ENCODE measurements at places on chromosomes 13 and 19.

DNA sequence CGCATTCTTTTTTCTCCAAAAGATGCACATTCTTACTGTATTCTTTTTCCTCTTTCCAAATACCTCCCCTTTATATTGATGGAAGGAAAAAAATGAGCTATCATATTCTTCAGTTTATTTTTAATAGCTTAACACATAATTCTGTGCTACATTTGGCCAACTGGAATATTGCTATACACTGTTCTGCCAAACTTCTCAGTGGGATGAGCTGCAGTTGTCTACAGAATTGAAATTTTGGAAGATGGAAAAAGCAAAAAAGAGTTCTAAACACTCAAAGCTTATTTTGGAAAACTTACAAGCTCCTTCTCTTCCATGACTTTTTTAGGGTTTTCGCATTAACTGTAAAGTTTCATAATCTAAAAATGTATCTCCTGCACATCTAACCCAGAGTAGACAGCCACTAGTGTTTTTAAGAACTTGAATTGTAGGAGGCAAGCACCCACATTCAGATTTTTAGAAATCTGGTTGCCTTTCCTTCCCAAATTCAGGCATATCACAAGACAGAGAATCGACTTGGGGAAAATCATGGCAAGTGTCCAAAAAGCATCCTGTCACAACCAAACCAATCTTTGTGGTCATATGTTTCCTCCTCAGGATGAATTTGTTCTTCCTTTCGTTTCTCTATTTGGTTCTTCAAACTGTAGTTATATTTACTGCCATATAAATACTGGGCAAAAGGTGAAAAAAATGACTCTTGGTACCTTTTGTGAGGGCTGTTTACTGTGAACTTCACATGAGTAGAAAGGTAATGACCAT lies 111.4 kb upstream of the FRY start:
- no peak for DNase-seq

DNA sequence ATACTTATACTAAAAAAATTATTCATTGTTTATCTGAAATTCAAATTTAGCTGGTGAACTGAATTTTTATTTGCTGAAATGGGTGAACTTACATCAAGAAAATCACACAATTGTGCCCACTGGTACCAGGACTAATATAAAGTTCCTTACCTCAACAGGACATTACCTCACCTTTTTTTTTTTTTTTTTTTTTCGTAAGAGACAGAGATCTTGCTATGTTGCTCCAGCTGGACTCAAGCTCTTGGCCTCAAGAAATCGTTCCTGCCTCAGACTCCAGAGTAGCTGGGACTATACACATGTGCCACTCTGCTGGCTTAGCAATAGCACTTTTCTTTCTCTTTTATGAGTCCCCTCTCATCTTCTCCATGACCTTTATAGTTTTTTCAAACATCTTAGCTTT lies 22.5 kb upstream of the NDFIP2 start:
- no peak for DNase-seq

GRCh38 chr13:73107970-73108369 lies 49.2 kb downstream of the KLF5 start:
- DNase-seq: no peak

- no peak for DNase-seq
These were observed 44.3 kb upstream of the N4BP2L1 start for GRCh38 chr13:32472194-32472621.

DNA sequence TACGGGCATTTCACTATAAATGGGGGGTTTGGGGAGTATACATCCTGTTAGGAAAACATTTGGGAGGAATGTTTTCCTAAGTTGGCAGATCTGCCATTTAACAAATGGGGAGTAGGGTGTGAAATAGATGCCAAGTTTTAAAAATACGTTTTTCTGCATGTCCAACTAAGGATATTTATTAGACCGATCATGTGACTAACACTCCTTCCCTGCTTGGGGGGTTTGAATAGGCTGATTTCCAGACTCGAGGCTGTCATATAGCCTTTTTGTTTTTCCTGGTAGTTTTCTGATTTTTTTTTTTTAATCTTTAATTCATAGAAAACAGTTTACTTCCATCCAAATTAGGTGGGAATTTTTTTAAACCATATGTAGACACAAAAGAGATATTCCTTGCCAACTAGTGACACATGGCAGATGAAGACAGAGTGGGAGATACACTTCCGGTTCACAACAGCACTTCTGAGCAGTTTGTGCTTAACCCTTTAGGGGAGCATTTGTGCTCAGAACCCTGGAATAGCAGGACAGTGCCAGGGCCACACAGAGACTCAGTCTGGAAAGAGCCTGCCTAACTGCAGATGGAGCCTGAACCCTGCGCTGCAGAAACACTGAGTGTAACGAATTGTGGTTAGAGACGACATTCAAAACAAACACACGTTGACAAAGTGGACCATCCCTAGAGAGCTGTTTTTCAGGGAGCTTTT lies 5.6 kb upstream of the GATAD2A start:
- DNase-seq: no peak

- no peak for DNase-seq
These were observed 9.9 kb upstream of the POP4 start for GRCh38 chr19:29596080-29596727.

DNA sequence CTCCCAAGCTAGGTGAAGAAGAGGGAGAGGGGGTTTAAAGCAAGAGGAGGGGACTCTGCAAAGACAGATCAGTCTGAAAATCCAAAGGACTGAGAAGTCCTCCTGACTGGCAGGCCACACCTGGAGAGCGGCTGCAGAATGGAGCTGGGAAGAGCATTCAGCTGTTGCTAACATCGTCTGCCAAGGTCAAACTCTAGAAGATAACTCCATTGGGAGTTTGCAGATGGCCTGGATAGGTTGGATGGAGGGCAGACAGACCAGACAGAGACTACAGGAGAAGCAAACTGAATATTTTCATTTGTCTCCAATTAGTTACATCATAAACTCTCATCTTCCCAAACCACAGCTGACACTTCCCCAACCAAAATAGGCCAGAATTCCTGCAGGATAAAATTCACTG lies 19.9 kb upstream of the SHISA2 start:
- DNase-seq: no peak

GRCh38 chr13:77544355-77544754 lies 8.8 kb downstream of the SCEL start:
- DNase-seq: no peak

GRCh38 chr19:34577531-34578101 lies 96.1 kb downstream of the WTIP start:
- DNase-seq: no peak

GRCh38 chr19:46435009-46435408 lies 6.3 kb upstream of the PNMA8C start:
- no peak for DNase-seq

DNA sequence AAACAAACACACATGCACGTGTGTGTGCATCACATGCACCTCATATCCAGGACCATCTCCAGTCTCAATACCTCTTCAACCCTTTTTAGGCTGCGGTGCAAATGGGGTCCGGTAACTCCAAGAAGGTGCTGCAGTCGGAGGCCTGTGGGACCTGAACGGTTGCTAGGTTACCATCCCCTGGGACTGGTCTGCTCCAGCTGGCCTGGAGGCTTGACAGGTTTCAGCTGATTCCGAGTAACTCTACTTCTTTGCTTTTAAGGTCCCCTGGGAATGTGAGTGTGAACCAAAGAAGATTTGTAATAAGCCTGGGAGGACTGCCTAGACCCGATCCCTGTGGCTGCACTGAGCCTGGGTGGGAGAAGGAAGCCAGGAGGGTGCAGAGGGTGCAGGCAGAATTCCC lies 117.5 kb downstream of the CCNA1 start:
- DNase-seq: no peak

- no peak for DNase-seq
These were observed 7.4 kb downstream of the ZNF564 start for GRCh38 chr19:12543855-12544254.

DNA sequence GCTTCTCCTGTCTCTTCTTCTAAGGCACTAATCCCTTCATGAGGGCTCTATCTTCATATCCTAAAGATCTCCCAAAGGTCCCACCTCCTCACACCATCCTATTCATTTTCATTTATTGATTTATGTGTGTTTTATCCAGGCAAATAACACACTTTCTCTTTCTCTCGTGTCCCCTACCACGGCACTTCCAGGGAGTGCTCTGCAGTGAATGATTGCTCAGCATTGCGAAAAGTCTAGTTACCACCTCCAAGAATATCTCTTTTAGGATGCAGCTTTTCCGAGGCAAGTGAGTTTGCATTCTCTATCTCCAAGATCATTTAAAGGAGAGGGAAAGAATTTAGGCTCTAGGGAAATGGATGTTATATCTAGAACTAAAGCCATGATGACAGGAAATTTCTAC lies 101.7 kb downstream of the MIPEP start:
- DNase-seq: no peak

DNA sequence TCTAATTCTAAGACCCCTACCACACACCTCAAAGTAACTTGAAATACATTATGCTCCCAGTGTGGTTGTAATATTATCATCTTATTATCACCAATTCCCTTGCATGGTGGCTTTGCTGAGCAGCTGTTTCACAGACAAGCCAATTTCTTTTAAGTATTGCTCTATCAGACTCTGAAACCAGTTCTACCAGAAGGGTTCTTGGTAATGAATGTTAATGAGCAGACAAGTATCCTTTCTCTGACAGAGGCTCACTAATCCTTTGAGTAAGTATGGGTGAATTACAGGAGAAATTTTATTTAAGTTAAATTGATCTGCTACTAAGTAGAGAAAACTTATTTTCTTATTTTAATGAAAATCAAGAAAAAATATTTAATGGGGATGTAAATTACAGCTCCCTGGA lies 326.0 kb downstream of the GPC6 start:
- DNase-seq: no peak

DNA sequence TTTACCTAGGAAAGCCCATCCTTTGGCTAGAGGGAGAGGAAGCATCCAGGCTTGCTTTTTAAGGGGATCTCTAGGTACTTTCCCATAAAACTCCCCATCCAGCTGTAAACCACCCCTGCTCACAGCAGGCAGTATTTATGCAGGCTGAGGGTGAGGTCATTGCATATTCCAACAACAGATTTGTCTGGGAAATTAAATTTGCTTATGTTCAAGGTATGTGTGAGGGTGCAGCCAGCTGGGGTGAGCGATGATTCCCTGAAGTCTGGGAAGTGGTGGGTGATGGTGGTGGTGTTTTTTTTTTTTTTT lies 96.3 kb upstream of the C1QTNF9B start:
- DNase-seq: no peak

GRCh38 chr13:35473206-35473775 lies 3.2 kb downstream of the MAB21L1 start:
- DNase-seq: no peak

- DNase-seq: no peak
These were observed 27.9 kb downstream of the MIPEP start for GRCh38 chr13:23861310-23861709.

DNA sequence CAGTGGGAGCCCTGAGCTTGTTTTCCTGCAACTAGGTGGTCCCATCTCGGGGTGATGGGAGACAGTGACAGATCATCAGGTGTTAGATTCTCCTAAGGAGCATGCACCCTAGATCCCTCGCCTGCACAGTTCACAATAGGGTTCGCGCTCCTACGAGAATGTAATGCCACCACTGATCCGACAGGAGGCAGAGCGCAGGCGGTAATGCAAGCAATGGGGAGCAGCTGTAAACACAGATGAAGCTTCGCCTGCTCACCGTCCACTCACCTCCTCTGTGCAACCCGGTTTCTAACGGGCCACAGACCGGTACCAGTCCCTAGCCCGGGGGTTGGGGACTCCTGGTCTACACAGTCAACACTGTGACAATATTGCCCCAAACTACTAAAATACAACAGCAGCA lies 38.8 kb downstream of the CARD8 start:
- DNase-seq: no peak

DNA sequence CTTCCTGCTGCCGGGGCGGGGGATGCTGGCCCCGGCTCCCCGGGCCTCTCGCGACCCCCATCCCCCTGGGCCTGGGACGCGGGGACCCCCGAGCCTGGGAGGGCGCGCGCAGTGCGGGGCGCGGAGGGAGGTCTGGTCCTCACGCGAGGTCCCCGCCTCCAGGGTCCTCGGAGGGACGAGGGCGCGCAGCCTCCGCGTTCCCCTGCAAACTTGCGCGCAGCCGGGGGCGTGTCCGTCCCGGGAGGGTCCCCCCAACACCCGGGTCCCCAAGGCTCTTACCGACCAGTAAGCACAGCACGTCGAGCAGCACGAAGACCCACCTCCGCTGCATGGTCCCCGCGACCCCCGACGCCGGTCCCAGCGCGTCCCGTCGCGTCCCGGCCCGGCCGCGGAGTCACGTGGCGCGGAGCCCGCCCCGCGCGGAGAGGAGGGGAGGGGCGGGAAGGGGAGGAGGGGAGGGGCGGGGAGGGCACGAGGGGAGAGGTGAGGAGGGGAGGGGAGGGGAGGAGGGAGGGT lies at the start of gene PLPP2:
TSS of gene PLPP2 (minus strand) at position 398 of the 516 bp plus-strand sequence. CDS start at position 331, 67 bp downstream.
- DNase-seq: no peak

- DNase-seq: no peak
These were observed 7.2 kb downstream of the ZBTB7A start for GRCh38 chr19:4059453-4059871.

- no peak for DNase-seq
These were observed 1.1 kb downstream of the ADAMTS10 start for GRCh38 chr19:8609279-8610040.

- no peak for DNase-seq
These were observed 20.5 kb upstream of the PNMA8C start for GRCh38 chr19:46449228-46449627.

DNA sequence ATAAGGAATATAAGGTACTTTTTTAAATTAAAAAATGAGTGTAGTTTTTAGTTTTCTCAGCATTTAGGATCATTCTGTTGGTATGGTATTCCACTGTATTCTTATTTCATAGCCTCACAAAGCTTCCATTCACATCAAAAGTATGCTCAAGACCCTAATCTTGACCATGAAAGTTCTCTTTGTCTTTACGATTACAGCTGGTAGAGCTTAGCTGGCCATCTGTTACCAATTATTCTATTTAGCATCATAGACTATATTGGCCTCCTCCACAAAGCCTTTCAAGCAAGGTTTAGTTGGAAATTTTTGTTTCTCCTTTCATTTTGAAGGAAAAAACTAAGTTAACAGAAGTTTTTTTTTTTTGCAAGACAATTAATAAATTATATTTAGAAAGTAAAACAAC lies 245.1 kb downstream of the KCTD12 start:
- no peak for DNase-seq

Data from stimulated activated CD8-positive, alpha-beta memory T cell treated with anti-CD3 and anti-CD28 coated beads, Interleukin-4, amount 100 ng/mL, for 1 hour (primary cell).